NCI-H2029 treated with DMSO at 0.1 percent for 48 hours (cell line): ENCODE measurements at places on chromosomes 11 and 22.

DNA sequence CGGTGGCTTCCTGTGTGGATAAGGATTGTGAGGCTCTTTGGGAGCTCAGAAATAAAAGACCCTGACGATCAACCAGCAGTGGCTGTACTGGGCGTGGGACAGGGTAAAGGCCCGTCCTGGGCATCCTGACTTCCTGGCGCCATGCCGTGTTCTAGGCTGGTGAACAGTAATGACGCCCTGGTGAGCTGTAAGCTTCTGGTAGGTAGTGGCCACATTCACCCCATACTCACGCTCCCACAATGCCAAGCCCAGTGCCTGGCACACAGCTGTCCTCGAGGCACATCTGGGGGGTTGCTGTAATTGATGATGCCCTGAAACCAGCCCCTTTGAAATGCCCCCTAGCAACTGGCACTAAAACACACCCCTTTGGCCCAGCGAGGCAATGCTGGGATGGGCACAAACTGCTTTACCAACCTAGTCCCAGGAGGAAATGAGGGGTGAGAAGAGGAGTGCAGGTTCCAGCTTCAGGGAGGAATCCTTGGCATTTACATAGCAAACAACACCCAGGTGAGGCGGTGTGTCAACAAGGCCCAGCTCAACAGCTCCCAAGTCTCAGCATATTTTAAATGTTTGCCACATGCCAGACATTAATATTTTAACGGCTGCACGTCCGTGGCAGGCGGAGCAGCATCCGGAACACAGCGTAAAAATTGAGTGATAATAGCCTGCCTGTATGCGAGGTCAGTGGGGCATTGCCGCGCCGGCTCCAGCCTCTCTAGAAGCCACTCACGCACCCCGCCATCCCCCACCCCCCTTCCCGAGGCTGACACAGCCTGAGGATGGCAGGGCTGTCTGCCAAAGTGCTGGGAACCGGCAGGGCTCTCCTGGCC lies 79.3 kb downstream of the DSCAML1 start:
- DNase-seq = peak; percentile 74

DNA sequence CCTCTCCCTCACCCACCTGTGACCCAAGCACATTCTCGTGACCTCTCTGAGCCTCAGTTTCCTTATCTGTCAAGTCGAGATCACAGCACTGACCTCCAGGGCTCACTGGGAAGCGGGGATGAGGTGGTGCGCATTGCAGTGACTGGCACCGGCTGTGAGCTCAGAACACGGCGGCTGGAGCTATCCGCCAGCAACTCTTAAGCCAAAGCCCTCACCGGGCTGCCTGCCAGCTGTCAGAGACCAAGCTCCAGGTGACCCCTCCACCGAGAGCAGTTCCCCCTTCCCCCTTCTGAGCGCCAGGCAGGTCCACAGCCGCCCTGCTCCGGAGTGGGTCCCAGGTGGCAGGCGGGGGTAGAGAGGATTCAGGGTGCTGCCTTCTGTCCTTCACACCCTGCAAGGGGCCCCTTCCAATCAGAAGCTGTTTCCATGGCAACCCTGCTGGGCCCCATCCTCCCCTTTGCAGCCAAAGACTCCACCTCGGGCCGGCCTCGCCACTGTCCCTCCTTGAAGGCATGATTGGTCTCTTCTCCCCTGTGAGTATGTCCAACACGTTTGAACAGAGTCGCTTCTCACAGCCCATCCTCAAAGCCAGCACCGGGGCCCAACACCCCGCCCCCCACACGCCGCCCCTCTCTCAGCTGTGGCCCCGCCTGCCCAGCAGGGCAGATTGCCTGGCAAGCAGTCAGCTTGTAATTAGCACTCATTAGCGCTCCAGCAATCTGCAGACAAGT lies 98.7 kb downstream of the WNT7B start:
- DNase-seq = peak; percentile 11

DNA sequence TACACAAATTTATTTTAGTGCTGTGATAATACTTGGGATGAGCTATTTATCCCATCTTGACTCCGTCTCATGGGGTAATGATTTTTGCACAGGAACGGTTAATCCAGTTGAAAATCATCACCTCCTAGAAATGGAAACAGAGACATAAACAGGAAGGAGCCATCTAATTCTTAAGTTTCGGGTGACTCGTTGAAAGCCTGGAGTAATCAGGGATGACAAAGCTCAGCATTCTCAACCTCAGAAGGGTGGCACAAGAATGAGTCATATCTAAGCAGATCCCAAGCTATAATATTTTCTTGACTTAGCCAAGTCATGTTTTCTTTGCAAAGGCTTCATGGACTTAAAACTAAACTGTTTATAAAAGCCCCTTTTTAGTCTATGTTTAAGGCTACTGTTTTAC lies 280.8 kb upstream of the CCDC90B start:
- DNase-seq = no peak

DNA sequence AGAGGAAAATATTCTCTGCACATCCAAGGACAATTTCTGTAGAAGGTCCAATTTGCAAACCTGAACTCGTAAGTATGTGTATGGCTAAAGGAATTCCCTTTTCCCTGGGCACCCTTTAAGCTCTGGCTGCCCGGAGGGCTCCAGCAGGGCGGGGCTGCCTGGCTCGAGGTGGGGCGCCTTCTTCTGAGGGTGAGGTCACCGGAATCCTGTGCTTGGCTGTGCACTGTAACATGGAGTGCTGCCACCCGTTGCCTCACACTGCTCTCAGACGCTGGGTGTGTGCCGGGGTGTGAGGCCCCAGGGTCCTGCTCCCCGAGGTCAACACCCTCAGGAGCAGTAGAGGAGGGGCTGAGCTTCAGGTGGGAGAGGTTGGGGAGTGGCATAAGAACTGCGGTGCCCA lies 61.5 kb downstream of the SYN3 start:
- no peak for DNase-seq

DNA sequence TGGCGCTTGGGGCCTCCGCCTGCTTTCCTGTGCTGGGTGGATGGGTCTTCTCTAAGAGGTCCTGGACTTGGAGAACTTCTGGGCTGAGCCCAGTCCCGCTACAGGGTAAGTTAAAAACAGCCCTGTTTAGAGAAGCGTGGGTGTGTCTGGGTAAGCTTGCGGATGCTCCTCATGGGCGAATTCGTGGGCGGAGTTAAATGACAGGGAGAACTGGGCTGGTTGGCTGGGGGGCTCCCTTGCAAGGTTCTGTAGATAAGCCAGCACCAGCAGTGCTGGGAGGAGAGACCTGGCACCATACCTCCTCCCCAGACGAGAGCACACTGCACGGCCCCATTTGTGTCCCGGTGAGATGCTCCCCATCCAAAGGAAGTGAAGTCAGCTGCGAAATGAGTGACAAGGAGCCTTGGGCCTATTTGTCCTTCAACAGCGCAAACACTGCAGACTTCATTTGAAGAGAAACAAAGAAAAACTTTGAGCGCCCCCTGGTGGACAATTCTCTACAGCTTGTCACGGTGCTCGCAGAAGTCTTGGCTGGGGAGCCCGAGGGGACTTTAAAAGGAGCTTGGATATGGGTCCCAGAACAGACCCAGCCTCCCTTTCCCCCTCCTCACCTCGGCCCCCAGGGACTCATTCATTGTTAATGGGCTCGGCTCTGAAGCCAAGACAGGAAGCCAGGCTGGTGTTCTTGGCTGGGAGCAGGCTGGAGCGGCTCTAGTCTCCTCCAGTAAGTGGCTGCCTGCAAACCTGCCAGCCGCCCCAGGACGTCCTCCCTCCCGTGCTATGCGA lies 39.5 kb downstream of the TP53I11 start:
- DNase-seq = peak; percentile 67

DNA sequence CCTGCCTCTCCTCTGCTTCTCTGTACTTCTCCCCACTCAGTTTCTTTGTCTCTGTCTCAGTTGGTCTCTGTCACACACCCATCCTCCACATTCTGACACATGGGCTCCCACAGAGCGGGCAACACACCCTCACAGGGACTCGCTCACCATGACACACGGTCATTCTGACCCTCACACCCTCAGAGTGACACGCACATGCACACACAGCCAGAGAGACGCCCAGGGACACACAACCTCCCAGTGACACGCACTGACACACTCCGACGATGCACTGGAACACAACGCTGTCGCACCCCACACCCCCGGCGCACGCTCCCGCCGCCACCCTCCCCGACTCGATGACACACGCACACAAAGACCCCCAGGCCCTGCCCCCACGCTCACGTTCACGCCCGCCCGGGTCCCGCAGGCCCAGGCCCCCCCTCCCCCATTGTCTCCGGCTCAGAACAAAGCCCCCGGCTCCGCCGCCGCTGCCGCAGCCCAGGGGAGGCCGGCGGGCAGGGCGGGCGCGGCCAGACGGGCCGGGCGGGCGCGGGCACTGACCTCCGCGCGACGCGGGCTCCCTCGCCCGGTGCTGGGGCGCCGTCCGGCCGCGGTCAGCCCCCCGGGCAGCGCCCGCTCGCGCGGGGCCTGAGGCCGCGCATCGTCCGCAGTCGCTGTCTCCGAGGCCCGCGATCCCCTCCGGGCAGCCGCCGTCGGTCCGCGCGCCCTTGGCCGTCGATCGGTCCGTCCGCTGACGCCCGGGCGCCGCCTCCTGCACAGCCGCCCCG lies 404 bp downstream of the DCHS1 start:
- DNase-seq = no peak

GRCh38 chr11:119422809-119423508 lies at the start of gene THY1:
Gene THY1, minus strand, starts transcription at chr11:119423172. Its CDS starts 2,267 bp downstream, at chr11:119420905.
- DNase-seq = no peak

DNA sequence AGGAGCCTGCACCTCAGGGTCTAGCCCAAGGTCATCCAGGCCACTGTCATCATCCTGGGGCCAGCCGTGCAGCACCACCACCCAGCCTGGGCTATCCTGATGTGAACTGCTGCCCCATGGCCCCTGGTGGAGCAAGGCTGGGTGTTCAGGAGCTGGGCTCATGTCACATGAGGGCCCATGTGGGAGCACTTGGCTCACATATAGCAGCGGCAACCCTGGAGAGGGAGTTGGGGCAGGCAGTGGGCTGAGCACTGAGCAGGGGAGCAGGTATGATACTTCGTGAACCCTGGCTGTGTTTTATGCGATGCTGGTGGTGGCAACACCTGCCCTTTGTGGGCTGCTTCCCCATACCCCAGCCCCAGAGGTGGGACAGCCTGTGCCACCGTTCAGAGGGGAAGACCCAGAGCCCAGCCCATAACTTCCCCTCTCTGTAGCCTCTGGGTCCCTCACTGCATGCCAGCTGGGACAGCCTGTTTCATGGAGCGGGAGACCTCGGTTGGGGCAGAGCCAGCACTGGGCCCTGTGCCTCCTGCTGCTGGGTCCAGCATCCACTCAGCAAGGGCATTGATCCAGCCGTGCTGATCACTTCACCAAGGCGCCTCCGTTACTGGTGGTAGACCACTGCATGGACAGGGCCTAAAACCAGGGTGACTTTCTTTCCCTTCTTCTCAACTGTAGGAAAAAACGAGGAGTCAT lies 62.5 kb upstream of the SUSD2 start:
- no peak for DNase-seq
